ENCODE measurements at places on chromosomes 6 and 20.
A peak's percentile ranks its signal among the peaks of the same experiment; 100 is the strongest.

DNA sequence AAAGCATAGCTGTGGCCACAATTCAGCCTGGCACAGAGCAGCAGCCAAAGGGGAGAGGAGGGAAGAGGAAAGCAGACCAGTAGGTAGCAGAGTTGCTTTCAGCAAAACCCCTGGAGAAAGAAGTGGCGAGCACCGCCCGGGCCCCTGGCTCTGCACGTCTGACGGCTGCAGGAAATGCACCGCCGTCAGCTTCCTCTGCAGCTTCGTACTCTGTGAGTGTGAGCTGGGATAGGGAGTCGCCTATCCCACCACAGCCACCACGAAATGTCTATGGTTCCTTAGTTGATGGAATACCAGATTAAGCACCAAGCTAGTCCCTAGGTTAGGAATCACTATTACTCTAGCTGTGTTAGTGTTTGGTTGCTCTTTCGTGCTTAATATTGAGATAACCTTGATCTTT lies 79.9 kb upstream of the NAA20 start:
- no peak for DNase-seq

DNA sequence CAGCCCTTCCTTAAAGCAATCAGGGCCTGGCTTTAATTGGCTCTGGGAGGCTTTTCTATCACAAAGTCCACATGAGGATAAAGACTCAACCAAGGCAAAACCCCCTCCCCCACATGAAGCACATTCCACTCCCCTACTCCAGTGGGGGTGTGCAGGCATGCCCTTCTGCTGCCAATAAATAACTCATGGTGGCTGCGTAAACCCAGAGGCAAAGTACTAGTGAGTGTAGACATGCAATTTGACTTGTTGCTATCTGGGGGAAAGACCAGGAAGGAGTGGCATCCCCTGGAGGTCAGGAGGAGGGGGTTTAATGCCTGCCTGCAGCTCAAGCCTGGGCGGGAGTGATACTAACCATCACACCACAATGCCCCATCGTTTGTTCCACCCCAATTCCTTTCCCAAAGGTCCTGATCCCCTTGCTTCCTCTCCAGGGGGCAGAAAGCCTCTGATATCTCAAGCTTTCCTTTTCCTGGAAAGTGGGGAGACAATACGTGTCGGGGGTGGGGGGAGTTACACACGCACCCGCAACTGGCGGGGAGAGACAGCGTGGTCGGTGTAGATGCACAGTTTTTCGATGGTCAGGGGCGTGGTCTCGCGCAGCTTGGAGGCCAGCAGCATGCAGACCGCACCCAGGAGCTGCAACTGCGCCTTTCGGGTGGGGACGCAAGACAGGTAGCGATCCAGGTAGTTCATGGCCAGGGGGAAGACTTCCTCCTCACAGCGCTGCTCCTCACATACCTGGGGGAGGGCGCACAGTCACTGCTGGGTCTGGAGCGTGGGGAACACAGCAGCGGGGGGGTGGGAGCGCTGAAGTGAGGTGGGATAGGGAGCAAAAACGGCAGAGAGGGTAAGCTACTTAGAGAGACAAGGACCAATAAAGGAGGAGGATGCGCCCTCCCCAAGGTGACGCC lies 1.5 kb downstream of the CCND3 start:
- DNase-seq, result no peak

- DNase-seq, result no peak
Observed at GRCh38 chr6:36772397-36772796, 66.8 kb downstream of the CPNE5 start.

GRCh38 chr6:6586671-6587526 lies 1.6 kb upstream of the LY86 start:
- no peak for DNase-seq

- DNase-seq, result no peak
Observed at GRCh38 chr20:35172434-35172806, 548 bp downstream of the PROCR start.

DNA sequence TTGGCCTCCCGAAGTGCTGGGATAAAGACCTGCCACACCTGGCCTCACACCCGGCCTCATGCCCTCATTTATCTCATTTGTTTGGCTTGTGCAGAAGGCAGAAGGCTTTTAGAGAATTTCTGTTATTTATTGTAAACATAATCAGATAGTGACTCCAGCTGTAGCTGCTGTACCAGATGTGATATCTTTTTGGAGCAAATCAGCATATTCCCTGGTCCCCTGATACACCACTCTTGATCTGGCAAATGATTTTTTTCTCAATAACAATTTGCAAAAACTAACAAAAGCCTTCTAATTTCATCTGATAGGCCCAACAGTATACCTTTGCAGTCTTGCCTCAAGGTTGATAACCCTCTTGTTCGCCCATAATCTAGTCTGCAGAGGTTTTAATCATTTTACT lies 26.5 kb upstream of the TULP1 start:
- no peak for DNase-seq

DNA sequence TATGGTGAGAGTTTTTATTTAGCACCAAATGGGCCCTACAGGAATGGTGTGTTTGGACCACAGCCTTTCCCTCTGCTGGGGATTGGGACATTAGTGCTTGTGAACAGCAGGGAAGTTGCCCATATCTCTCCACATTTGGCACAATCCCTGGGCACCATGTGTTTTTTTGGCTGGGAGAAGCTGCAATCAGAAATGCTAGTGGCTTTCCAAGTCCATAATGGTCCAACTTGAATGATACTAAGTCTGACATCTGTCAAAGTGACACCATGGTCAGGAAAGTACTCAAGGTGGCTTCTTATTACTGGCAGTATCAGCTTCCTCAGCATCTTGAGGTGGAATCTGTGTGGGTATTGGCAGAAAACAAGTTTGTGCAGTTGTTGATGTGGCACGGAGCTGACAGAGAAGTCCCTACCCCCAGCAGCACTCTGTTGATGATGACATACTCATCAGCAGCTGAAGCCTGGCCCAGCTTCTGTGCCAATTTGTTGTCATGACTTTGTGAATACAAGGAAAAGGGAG lies 53.0 kb downstream of the SASH1 start:
- DNase-seq, result no peak

GRCh38 chr6:106520711-106521401 lies 108.4 kb downstream of the RTN4IP1 start:
- DNase-seq, result no peak

- DNase-seq, result no peak
Observed at GRCh38 chr6:15484821-15485220, 178.0 kb downstream of the DTNBP1 start.

DNA sequence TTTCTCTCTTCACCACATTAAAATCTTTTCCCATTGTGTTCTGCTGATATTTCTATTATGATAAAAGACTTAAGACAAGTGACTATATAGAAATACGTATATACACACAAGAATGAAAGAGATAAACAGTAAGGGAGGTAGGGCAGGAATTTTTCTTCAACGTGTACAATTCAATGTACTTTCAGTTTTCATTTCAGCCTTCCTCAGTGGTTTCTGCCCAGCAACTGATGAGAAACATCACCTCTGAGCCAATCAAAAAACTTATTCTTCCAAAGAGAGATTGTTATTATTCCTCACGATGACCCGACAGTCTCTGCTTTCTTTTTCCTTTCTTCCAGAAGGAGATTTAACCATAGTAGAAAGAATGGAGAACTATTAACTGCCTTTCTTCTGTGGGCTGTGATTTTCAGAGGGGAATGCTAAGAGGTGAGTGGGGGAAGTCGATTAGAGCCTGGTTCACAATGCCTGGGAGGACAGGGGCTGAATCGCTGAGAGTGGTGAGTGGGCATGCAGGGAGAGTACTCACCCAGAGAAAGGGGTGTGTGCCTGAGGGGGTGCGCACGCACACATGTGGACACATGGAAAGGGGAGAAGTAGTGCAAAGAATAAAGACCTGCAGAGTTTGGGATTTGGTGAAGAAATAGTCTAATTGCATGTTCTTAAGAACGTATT lies at the start of gene BTN3A1:
Gene BTN3A1 (plus strand): TSS at position 289 of the 672 bp plus-strand sequence. CDS start 3,289 bp downstream, outside the sequence.
- peak; percentile 75 for DNase-seq

DNA sequence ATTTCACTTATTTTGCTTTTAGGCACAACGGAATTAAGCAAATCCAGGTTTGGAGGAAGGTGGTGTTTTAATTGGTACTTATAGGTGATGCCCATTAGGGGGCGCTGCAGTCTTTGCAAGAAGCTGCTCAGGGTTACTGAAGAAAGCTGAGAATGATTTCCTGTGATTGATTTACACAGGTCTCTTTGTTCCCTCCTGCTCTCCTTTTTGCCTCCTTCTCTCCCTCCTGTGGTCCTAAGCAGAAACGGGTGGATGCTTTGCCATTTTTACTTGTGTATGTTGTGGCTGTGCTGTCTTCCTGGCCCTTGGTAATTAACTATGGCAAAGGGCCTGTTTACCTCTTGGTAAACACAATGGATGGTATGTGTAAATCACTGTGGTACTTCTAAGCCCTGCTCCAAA lies 97.8 kb downstream of the ANKS1A start:
- DNase-seq, result peak; percentile 53

DNA sequence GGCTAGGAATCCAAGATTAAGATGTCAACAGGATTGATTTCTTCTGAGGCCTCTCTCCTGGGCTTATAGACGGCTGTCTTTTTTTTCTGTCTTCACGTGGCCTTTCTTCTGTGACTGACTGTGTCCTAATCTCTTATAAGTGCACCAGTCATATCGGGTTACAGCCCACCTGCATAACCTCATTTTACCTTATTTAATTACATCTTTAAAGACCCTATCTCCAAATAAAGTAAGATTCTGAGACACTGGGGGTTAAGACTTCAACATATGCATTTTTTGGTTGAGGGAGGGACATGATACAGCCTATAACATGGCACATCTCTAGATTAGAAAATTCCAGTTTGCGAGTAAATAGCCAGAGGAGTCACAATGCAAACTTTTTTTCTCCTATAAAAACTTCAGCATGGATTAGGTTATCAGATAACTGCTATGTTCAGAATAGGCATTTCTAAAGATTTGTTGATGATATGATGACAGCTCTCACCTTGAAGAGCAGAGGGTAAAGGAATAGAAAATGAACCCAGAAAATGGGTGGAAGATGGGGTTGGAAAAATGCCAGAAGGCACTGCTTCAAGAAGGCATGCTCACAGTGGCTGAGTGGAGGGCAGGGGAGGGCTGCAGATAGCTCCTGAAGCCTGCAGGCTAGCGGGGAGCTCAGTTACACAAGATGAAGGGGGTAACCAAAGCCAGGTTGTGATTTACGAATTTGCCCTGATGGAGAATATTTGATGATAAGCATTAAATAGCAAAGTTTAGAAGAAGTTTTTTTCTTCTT lies 8.7 kb upstream of the PDE7B start:
- DNase-seq, result no peak

GRCh38 chr6:170142559-170142958 lies 148.3 kb downstream of the DLL1 start:
- no peak for DNase-seq

DNA sequence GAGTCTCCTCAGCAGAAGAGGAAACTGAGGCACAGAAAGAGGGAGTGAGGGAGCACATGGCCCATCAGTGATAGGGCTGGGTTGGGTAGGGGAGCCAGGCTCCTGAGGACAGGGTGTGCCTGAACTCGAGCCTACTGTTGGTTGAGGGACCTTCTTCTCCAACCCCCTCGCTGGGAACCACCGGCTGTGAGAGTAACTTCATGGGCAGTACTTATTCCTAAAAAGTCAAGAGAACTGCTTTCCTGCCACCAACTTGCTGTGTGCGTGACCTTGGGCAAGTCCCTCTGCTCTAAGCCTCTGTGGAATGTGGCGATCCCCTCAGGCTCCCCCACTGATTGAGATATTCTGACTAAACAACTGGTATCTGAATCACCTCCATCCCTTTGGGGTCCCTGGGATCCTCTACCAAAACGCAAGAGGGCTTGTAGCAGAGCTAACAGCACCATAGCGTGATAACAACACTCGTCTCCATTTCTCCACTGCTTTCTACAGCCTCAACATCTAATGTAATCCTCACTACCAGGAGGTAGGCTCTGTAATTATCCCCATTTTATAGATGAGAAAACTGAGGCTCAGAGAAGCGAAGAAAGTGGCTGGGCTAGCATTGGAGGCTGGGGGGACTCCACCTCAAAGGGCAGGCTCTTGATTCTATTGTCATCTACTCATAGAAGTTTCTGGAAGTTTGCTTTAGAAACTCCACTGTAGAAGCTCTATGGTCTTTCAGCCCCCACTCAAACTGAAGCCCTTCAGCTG lies 76.0 kb downstream of the JPH2 start:
- DNase-seq, result no peak

DNA sequence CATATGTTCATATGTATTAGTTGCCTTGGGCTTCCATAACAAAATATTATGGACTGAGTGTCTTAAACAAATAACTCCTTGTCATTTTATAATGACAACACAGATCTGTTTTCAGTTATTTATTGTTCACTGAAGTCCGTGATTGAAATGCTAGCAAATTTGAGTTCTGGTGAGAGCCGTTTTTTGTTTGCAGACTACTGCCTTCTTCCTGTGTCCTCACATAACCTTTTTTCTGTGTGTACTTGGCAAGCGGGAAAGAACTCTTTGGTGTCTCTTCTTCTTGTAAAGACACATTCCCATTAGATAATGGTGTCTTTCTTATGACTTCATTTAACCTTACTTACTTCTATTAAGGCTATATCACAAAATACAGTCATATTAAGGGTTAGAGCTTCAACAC lies 482.9 kb upstream of the EYS start:
- no peak for DNase-seq

GRCh38 chr6:30754631-30755030 lies 10.3 kb upstream of the IER3 start:
- peak; percentile 93 for DNase-seq

GRCh38 chr6:9841886-9842725 lies 572.8 kb downstream of the TFAP2A start:
- DNase-seq, result no peak

- DNase-seq, result no peak
Observed at GRCh38 chr6:161586887-161587286, 313.0 kb upstream of the AGPAT4 start.

- DNase-seq, result no peak
Observed at GRCh38 chr6:73030791-73031782, 194.2 kb downstream of the KHDC1L start.

DNA sequence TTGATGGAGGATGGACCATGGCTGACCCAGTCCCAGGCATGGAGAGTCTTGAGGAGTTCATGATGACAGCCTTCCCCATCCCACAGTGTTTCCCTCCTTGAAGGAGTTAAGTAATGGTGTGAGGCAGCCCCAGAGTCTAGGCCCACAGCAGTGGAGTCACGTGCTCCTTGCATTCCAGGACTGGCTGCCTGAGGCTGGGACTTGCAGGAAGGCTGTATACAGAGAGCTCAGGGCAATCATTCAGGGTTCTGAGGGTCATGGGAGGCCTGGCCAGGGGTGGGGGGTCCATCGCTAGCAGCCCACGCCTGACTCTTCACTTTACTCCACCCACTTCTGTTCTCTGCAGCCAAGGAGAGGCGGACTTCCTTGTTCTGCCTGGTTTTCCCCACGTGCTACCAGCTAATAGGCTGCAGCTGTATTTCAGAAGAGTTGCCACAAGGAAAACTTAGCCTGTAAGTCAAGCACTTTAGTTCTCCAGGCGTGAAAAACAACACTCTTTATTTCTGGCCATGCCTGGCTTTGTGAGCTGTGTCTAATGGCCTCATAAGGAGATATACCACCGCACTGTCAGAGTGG lies 272.5 kb downstream of the DHX35 start:
- DNase-seq, result no peak

GRCh38 chr6:18893540-18894269 lies 506.6 kb downstream of the RNF144B start:
- DNase-seq, result no peak

- DNase-seq, result no peak
Observed at GRCh38 chr6:38806271-38806670, 91.2 kb downstream of the DNAH8 start.
